Right atrium auricular region (tissue), 2 donors: ENCODE measurements at places on chromosomes 5 and 9. TPM values are rescaled to one million over a fixed set of nuclear protein-coding genes. Genes with fewer than 3 reads are reported as not detected.

Gene ADGRD2
- total RNA-seq = not detected

Gene SEPTIN8
- total RNA-seq = 21.1 TPM

Gene TAF11L10
- total RNA-seq = not detected

Gene ARL14EPL
- total RNA-seq = not detected

Gene PTPN3
- 6.9 TPM for total RNA-seq

Gene SLCO6A1
- not detected for total RNA-seq

Gene QRFP
- not detected for total RNA-seq

Gene AK1
- 263 TPM for total RNA-seq

Gene OR13C2
- not detected for total RNA-seq

Gene PTGS1
- total RNA-seq = 46.0 TPM

Gene TMOD1
- total RNA-seq = 122 TPM

Gene PCDHGB4
- total RNA-seq = 6.4 TPM

Gene PHPT1
- 140 TPM for total RNA-seq

Gene SPATA31C1
- total RNA-seq = not detected

Gene SGCD
- 56.2 TPM for total RNA-seq

Gene ERCC8
- total RNA-seq = 6.0 TPM

Gene TLX3
- total RNA-seq = not detected

Gene PTGES2
- 118 TPM for total RNA-seq

Gene PCDHA1
- not detected for total RNA-seq

Gene WDR31
- total RNA-seq = 2.3 TPM

Gene ARSK
- 3.7 TPM for total RNA-seq

Gene NR2F1-AS1
- 7.1 TPM for total RNA-seq

Gene MINAR2
- not detected for total RNA-seq

Gene ANKRD18B
- 0.11 TPM for total RNA-seq

Gene GRAMD2B
- total RNA-seq = 41.1 TPM

Gene ZFAND5
- total RNA-seq = 134 TPM

Gene TPD52L3
- not detected for total RNA-seq

Gene FOXD4
- not detected for total RNA-seq

Gene SLC6A7
- total RNA-seq = not detected

Gene PCDHB9
- total RNA-seq = 1.7 TPM

Gene HSPA9
- 417 TPM for total RNA-seq

Gene SLC34A1
- total RNA-seq = not detected

Gene DPM2
- 4.7 TPM for total RNA-seq

Gene PCDH12
- 8.8 TPM for total RNA-seq

Gene G3BP1
- total RNA-seq = 60.9 TPM

Gene MCCC2
- total RNA-seq = 73.6 TPM

Gene PPP3R2
- not detected for total RNA-seq

Gene RNF183
- not detected for total RNA-seq

Gene PDE4D
- 43.3 TPM for total RNA-seq

Gene MEIKIN
- not detected for total RNA-seq

Gene ACOT12
- total RNA-seq = not detected

Gene IFNK
- total RNA-seq = not detected

Gene ADRB2
- total RNA-seq = 7.3 TPM

Gene PMPCA
- total RNA-seq = 40.8 TPM
